ENCODE measurements at places on chromosomes 3 and 15.

- no peak for DNase-seq
Observed at GRCh38 chr15:89648106-89649012, 6.9 kb downstream of the KIF7 start.

DNA sequence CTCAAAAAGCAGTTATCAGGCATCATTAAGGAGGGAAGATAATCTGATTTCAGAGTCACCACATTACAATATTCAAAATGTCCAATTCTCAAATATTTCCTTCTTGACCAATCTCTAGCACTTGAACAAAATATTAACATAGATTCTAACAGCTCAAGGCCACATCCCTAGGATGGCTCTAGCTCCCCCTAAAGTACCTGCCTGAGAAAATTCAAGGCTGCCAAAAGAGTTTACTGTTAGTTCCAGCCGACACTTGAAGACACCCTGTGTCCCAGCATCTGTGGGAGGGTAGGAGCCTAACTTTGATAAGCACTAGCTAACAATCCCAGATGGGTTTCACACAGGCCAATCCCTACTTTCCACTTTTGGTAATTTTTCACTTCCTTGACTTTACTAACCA, 10.4 kb downstream of the NSMCE3 start:
- no peak for DNase-seq

GRCh38 chr3:69085168-69085832, 563 bp downstream of the ARL6IP5 start:
- DNase-seq = no peak

DNA sequence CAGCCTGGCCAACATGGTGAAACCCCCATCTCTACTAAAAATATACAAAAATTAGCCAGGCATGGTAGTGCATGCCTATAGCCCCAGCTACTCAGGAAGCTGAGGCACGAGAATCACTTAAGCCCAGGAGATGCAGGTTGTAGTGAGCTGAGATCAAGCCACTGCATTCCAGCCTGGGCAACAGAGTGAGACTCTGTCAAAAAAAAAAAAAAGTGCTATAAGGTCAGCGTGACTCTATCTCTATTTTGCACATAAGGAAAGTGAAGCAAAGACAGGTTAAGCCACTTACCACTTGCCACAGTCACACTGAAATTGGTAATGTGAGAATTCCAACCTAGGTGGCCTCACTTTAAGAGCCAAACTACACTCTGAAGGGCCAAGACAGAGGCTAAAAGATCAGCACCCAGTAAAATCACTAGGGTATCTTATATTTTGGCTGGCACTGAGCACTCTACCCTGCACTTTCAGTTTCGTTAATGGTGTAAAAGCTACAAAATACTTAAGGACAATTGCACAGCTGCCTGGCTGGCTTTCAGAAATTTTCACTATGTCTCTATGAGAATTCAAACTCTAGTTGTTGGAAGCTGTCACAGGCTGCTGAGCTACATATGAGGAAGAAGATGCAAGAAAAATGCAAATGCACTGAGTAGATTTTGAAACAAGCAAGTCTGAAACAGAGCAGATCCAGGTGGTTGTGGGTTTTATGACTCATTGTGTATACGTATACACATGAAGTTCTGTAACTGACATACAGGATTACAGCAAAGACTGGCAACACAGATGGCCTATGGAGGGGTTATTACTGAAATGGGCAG, 32.7 kb downstream of the TRANK1 start:
- DNase-seq = no peak

GRCh38 chr3:14462738-14463137, 60.3 kb downstream of the SLC6A6 start:
- DNase-seq = no peak

DNA sequence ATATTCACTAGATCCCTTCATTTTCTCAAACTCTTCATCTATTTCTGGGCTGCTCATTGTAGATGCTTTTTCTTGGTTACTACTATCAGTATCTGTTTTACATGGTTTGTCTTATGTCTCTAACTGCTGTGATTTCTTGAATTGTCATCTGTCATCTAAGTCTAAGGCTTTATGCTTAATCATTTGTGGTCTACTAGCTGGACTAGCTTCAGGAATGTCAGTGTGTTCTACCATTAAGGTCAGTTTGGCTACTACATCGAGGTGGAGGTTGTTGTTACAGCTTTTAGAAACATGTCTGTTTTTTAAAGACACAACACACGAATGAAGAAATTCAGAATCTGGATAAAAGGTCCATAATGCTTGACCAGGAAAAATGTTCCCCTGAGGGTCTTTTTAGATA, 82.2 kb downstream of the ABI3BP start:
- DNase-seq = no peak

DNA sequence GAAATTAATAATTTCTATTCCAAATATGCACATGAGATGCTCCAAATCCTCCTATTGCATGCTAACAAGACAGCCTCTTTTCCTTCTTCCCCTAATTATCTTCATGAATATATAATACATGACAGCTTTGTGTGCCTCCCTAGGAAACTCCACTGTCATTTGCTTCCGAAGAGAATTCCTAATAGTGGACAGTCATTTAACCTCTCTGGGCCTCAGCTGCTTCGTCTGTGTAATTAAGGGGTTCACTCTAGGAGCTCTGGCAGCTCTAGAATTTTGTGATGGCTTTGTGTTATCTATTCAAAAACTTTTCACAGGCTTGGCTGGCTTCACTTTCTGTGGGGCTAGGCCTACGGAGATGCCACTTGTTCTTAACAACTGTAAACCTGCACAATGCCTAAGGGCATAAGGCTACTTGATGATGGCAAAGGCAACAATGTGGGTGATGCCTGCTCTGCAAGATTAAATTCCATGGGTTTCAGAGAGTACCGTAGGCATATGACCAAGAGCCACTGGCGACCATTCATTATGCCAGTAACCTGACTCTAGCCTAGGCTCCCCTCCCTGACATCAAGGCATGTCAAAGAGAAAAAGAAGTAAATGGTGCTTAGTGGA, 333.8 kb upstream of the UMPS start:
- DNase-seq = no peak

GRCh38 chr3:29026286-29026685, 254.6 kb upstream of the RBMS3 start:
- no peak for DNase-seq

DNA sequence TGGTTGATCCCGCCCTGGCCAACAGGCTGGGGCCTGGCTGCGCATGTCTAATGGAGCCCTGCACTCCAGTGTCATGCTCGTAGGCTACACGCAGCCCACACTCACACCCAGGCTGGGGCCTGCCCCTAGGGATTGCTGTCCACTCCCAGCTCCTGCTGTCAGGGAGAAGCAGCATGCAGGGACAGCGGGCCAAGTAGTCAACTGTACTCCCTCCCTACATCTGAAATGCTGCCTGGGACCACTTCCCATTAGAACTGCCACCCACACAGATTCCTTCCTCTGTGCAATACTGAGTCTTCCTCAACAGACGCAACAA, 16.1 kb downstream of the ALS2CL start:
- DNase-seq = no peak

DNA sequence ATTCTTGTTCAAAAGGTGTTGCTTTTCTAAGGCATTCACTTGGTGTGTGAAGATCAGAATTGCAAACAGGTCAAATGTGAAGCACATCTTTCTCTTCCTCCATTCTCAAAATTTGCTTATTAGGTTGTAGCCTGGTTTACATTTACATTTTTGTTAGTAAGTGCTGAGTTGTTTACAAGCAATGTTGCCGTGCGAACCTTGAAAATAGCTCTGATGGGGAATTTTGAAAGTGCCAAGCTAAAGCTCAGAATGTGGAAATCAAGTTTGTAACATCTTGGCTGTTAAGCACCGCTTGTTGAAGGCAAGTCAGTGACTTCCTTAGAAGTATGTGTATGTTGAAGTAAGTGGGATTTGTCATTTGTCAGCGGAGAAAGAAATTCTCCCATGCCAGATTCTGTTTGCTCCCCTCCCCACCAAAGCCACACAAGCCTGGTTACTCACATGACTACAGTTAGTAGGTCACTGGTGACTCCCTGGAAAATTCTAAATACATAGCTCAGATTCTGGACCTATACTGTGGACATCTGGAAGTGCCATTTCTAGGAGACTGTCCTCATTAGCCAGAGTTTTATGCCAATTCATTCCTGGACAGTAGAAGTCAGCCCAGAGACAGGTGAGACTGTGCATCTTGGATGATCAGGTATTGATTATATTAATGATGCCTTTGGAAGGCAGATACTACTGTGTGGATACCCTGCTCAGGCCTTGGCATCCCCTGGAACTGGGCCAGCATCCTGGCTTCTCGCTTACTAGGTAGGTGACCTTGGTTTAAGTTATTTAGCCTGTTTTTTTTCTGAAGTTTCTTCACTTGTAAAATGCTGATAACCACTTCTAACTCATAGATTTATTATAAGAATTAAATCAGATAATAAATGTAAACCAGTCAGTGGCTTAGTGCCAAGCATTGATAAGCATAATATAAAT, 390.6 kb upstream of the SEMA6D start:
- no peak for DNase-seq

DNA sequence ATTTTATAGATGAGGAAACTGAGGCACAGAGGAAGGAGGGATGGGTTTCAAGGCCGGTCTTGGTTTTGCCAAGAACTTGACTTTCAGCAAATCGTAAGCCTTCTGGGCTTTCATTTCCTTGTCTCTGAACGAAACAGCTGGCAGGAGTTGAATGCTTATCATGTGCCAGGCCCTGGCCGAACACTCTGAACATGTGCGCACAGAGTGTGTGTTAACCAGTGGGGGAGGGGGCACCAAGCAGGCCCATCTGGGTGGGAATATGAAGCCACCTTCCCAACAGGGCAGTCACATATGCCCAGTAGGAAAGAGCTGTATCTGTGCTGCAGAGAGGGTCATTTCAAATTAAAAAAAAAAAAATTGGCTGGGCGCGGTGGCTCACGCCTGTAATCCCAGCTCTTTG, 29.3 kb downstream of the ZNF710 start:
- no peak for DNase-seq
